Adrenal gland (tissue), 19 donors: ENCODE measurements at places on chromosomes 2 and 18.

DNA sequence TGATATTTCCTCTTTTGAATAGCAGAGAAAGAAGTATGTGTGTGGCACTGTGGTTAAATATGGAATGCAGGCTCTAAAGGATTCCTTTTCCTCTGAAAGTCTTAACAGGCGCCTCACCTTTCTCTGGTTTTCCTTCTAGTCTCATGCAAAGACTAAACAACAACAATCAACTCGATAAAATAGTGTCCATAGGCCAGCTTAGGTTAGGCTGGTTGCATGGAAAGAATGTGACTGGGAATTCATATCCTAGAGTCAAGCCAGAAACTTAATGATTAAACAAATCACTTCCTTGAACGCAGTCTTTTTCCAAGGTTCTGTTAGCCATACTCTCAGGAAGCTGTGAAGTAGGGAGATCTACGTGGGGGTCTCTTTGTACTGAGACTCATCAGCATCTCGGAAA, 800.8 kb upstream of the ID2 start:
- no peak for DNase-seq

DNA sequence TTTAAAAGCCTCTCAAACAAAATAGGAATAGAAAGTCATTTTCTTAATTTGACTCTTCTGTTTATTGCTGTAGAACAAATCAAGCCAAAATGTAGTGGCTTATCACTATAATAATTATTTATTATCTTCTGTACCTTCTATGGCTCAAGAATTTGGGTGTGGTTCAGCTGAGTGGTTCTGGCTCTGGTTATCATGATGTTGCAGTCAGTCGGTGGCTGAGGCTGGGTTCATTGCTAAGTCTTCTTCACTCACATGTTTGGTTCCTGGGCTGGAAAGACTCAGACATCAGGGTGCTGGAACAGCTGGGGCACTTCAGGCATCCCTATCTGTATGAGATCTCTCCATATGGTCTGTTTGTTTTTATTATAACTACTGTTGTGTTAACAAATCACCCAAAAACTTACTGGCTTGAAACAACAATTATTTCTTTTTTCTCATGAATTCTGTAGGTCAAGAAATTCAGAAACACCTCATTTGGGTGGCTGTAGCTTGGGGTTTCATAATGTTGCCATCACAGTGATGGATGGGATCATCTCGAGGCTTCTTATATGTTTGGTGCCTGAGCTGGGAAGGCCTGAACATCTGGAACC, 242.6 kb upstream of the FBXO11 start:
- DNase-seq, result no peak

DNA sequence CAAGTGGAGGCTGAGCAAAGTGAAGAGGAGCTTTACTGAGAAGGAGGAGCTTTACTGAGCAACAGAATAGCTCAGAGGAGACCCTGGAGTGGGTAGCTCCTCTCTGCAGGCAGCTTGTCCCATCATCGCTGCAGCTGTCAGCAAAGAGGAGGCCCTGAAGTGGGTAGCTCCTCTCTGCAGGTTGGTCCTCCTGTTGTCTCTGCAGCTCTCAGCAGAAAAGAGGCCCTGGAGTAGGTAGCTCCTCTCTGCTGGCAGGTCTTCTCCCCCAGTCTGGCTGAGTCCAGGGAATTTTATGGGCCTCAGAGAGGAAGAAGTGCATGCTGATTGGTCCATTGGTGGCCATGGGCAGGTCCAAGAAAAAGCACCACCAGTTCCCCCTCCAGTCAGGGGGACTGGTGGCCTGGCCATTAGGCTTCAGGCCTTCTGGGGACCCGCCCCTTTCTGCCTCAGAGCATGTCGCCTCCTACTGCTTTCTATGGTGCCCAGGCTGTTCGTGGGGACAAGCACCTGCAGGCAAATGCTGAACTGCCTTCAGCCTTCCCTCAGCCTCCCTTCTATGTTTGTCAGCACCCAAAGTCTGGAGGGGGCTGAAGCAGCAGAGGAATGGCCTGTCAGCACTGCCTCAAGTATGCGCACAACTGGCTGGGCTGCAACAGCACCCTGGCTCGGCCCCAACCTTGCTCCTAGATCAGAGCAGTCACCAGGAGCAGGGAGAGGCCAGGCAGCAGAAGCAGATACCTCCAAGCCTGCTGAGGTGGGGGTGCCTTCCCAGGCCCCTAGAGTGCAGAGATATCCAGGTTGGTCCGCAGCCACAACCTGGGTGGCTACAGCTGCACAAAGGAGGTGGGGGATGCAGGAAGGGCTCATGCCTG, 5.9 kb downstream of the ZSCAN30 start:
- DNase-seq, result no peak

DNA sequence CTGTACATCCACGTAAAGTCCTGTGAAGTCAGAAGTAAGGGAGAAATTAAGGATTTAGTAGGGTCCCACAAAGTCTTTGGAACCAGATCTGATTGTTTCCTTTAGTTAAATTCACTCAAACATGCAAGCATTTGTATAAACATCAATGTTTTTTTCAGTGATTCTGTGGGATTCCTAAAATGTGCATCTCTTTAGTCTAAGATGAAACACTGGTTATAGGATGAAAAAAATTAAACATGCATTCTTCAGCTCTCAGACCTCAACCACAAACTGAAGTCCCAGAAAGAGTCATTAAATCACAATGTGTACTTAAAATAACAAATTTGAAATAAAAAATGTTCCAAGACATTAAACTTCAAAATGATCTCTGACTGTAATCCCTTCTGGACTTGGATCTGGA, 76.5 kb upstream of the APCDD1 start:
- DNase-seq, result no peak

DNA sequence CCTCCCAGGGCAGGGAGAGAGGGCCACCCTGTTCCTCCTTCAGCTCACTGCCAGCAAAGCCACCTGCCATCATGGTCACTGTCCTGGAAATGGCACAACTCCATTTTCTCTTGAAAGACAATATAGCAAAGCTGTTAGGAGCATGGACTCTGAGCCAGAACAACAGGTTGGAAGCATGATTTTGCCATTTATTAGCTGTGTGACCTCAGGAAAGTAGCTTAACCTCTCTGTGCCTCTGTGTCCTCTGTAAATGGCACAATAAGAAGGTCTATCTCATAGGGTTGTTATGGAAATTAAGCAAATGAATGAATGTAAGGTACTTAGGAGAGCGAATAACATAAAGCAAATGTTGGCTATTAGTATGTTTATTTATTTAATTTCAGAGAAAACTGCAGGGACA, 730.4 kb upstream of the ID2 start:
- no peak for DNase-seq

GRCh38 chr2:234686088-234686890, 189.4 kb upstream of the ARL4C start:
- no peak for DNase-seq

DNA sequence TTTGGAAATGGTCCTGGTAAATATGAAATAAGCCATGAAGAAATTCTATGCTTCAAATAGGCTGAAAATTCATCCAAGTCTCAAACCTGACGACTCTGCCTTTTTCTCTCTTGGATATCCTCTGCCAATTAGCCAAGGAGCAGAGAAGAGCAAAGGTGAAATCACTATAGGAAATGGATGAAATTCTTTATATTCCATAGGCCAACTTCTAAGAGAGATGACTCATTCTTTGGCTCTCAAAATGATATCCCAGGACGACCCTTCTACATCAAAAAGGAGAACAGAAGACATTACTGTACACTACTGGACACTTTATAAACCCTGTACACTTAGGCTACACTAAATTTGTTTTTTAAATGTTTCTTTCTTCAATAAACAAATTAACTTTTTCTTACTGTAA, 22.7 kb downstream of the PDE1A start:
- no peak for DNase-seq

GRCh38 chr2:320561-320960, 32.7 kb upstream of the ALKAL2 start:
- DNase-seq, result no peak

GRCh38 chr18:61651145-61651879, 241.5 kb downstream of the RNF152 start:
- DNase-seq, result no peak

DNA sequence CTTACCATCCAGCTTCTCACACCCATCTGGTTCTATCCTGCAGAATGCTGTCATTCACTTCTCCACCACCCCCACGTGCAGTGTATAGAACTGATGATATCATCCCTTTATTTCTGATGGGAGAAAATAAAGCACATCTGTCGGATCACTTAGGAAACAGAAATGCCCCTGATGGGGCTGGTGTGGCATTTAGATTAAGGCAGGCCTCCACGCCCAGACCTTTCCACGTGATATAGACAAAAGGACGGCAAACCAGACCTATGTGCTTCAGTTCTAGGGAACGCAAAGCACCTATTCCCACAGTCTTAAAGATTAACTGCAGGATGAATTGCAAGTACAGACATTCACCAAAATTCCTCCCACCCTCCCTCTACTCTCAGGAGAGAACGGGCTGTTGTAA, 27.6 kb upstream of the CABLES1 start:
- DNase-seq, result no peak

DNA sequence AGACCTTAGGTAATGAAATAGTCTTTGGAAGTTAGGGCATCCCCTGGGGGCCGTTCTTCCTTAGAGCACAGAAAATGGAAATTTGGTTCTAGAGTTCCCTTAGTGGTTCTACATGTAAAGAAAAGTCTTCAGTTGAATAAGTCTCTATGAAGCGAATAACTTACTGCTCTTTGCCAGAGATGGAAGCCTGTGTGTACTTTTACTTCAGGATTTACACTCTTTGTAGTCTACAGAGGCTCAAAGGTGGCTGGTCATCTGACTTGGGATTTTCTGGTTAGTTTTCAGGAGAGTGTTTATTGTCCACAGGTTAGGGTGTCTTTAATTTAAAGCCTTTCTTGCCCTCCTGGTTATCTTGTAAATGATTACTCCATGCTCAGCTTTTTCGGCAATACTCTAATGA, 210.6 kb downstream of the ZNF521 start:
- no peak for DNase-seq

DNA sequence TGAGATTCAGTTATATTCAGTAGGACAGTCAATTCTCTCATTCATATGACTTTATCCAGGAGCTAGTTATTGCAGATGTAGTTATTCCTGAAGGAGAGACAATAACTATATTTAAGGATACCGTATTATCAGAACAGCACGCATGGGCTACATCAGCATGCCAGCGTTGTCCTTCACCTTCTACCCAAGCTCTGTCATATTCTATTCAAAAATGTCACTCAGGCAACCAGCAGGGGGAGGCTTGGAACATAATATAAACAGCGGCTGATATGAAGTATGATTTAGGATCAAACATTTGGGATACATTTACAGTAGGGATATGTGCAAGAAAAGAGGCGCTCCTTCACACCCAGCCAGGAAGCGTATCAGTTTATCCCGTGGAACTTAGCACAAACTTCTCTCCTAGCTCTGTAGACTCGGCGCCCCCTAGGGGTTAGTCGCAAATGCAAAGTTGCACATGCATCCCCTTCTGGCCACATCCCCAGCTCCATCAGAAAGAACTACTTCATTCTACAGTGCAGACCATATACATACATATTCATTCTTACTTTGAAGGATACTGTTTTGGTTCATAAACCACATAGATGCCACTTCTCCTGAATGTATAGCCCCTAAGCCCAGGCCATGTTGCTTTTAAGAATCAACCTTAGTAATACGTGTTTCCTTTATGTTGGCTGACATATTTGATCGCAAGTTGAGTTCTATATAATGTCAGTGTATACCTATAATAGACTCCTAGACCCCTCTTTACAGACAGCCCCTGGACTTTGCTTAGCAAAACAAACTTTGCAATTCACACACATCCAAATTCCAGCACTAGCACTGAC, 759.4 kb downstream of the ADCYAP1 start:
- peak; percentile 61 for DNase-seq

DNA sequence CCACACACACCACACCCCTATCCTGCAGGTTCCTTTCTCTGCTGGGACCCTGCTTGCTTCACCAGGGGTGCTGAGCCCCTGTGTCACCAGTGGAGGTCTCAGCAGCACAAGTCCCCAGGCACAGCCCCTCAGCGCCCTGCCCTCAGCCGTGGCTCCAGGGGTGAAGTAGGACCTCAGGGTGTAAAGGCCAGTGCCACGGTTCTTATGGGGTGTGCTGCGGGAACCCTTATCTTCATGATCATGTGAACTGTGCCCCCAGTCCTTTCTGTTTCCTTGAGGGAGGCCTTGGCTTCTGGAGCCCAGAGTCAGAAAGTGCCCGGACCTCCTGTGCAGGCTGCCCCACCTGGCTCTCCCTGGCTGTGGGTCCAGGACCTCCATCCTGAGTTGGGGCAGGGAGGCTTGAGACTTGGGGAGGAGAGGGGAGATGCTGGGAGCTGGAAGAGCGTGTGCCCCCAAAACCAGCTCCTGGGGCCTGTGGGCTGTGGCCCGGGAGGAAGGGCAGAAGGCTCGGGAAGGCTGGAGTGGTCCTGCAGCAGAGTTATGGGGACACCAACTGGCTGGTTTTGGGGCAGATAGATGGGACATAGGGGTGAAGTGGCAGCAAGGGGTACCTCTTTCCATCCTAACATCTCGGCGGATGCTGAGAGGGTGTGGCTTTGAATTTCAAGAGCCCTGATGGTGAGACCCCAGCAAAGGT, 20.2 kb upstream of the KLF11 start:
- DNase-seq, result no peak

DNA sequence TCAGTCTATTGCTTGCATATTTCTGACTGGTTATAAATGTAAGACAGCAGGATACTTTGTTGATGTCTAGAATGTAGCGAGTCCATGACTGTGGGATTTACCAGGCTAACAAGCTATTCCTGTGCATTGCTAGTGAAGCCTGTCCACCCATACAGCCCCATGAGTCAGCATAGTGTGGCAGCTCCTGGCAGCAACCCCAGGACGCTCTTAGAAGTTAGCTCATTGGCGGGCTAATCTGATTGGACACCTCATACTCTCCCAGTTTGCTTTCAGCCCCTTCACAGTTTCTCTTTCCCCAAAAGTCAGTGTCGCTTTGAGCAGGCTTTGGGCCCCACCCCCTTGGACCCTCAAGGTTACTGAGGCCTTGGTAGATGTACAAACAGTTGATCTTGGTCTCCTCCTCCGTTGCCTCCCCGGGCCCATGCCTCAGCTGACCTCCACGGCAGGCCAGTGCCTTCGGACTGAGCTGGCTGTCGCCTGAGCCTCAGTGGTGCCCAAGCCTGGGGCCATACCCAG, 48.0 kb downstream of the COA5 start:
- peak; percentile 91 for DNase-seq

- no peak for DNase-seq
Measured at GRCh38 chr2:150484461-150485021, 2.9 kb downstream of the RND3 start.
